ENCODE measurements at places on chromosomes 5 and 9.

- no peak for DNase-seq
Measured at GRCh38 chr5:135053278-135053677, 19.2 kb upstream of the PITX1 start.

- DNase-seq, result no peak
Measured at GRCh38 chr9:18520416-18521047, 46.6 kb downstream of the ADAMTSL1 start.

GRCh38 chr5:125120012-125120411 is 373.6 kb upstream of the ZNF608 start:
- DNase-seq, result no peak

DNA sequence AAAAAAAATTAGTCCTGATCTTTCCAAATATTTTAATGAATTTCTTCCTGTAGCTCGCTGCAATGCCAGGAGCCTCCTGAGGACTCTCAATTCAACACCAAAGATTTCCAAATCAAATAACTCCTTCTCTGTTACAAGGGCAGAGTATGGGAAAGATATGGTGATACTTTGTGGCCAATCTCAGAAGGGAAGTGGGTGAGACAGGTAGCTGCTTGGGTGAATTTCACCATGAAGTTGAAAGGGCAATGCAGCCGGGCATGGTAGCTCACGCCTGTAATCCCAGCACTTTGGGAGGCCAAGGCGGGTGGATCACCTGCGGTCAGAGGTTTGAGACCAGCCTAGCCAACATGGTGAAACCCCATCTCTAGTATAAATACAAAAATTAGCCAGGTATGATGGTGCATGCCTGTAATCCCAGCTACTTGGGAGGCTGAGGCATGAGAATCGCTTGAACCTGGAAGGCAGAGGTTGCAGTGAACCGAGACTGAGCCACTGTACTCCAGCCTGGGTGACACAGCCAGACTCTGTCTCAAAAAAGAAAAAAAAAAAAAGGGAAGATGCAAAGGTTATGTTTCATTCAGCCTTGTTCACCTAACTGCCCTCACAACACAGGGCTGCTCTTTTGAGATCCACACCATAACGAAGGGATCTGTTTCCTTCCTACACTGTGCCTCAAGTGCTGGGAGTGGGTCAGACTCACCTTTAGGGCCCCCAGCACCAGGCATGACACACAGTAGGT is 58.6 kb downstream of the PTPN3 start:
- DNase-seq, result no peak

- no peak for DNase-seq
Measured at GRCh38 chr5:169013846-169014245, 287.1 kb downstream of the SLIT3 start.

GRCh38 chr5:160970605-160971191 is 118.7 kb upstream of the ATP10B start:
- DNase-seq, result no peak

DNA sequence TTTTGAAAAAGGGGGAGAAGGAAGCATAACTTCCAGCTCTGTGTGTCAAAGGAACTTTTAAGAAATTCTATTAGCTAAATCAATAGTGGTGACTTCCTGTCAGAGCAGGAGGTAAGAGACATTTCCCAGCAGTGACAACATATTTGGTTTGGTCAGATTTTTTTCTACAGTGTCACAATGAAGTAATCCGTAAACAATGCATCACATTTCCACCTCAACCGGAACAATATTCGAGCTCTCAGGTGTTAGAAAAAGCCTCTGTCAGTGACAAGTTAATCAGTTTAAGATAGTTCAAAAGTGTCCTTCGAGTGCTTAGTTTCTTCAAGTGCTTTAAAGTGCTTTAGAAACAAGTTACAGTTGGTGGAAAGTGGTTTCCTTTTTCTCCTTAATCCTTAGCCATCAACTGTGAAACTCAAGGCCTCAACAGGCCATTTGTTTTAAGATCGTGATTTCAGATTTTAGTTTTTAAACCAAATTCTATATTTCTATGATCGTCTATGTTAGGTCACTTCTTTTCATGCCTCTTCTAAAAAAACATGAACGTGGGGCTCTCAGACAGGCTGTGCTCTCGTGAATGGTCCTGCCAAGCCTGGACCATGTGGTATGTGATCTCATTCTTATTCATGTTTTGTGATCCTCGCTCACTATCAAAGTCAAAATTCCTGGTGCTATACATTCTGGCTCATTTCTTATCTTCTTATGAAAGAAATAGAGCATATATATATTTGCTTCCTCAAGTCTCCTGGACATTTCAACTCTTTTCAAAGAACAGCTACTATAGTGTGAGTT is 181.9 kb upstream of the HMHB1 start:
- no peak for DNase-seq

- no peak for DNase-seq
Measured at GRCh38 chr5:35672995-35673394, 55.3 kb downstream of the SPEF2 start.

DNA sequence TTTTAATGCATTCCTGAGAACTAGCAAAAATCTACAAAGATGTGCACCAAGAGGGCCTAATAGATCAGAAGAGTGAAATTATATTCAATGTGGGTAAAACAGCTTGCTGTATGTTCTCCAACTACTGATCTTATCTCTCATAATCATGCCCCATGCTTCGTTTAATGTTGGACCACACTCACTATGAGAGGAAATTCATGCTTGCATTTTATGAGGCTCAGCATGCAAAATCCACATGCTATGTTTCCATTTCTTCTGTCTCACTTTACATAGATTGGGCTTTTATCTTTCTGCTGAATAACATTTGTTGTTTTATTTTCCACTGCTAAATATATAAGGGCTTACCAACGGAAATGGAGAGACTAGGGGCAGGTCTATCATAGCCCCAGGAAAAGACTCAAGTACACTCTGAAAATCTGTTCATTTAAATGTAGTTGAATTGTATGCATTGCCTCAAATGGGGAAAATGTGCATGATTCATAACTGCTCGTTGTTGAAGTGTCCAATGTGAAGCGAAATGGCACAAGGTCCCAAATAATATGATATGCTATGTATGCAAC is 474.2 kb downstream of the EFNA5 start:
- no peak for DNase-seq

- DNase-seq, result peak; percentile 37
Measured at GRCh38 chr5:76542887-76543690, 80.1 kb downstream of the F2RL2 start.

- DNase-seq, result no peak
Measured at GRCh38 chr9:127647451-127647850, 35.4 kb downstream of the STXBP1 start.

- no peak for DNase-seq
Measured at GRCh38 chr5:82045554-82046275, 73.9 kb downstream of the ATG10 start.

- DNase-seq, result no peak
Measured at GRCh38 chr9:128999581-129000206, 28.4 kb downstream of the SH3GLB2 start.

DNA sequence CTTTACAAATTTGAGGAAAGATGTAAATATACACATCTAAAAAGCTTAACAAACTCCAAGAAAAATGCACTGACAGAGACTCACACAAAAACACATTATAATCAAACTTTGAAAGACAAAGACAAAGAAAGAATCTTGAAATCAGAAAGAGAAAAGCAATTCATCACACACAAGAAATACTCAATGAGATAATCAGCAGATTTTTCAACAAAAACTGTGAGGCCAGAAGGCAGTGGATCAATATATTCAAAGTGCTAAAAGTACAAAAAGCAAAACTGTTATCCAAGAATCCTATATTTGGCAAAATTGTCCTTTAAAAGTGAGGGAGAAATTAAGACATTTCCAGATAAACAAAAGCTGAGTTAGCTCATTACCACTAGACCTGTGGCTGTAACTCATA is 6.1 kb downstream of the TPD52L3 start:
- DNase-seq, result no peak

DNA sequence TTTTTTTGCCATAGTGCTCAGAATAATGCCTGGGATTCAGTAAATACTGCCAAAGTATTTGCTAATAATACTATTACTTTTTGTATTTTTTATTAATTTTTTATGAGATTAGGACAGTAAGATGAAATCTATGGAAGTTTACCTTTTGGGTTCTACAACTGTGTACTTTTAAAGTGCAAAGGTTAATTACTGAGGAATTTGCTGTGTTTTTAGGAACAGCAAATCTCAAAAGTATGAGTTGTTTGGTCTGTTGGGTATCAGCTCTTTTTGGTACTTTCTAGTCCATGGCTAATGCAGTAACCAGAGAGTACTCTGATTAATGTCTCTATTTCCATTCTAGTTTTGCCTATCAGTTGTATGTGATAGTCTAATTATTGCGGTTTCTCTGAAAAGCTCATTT is 5.1 kb downstream of the HSPA4 start:
- no peak for DNase-seq

- no peak for DNase-seq
Measured at GRCh38 chr5:80504833-80505232, 16.9 kb downstream of the FAM151B start.

DNA sequence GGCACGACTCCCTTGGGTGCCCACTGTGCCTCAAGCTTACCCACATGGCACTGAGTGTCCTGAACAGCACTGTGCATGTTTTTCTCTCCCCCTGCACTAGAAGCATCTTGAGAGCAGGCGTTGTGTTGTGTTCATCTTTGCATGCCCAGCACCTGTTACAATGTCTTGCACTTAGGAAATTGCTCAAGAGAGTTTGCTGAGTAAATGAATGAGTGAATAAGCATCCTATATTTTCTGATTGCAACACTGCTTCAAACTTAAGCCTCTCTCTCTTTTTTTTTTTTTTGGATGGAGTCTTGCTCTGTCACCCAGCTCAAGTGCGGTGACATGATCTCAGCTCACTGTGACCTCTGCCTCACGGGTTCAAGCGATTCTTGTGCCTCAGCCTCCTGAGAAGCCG is 94.5 kb downstream of the LMNB1 start:
- no peak for DNase-seq

DNA sequence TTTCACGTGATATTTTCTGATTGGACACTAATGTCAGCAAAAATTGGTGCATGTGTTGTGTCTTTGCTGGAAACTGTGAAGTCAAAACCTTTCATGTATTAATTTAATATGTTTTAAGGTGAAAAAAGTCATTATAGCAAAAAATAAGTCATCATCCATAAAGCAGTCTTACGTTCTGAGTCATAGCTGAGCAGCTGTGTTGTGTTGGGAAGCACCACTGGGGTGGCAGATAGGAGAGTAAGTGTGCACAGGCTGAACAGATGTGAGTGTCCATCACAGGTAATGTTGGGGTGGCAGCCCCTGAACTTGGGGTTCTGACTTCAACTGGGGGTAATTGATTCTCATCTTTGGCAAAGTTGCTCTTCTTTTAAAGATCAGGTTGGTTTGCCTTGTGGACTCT is 156.8 kb downstream of the NXNL2 start:
- DNase-seq, result no peak

DNA sequence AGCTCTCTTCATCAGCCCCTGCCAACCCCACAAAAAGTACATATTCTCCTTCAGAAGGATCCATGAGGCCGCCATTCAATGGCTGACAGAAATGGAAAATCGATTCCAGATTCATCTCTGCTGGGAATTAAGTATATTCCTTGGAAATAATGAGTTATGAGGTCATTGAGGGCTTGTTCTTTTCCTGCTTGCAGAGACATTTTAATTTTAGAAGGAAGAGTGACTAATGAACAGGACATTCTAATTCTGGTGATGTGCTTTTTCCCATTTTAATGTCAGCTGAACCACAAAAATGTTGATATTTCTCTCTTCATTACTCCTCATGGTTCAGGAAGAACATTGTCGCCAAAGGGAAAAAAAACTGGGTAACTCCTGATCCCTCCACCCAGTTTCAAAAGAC is 314.0 kb downstream of the PIK3R1 start:
- DNase-seq, result no peak

GRCh38 chr9:81592887-81593266 is 96.5 kb downstream of the TLE1 start:
- DNase-seq, result no peak

DNA sequence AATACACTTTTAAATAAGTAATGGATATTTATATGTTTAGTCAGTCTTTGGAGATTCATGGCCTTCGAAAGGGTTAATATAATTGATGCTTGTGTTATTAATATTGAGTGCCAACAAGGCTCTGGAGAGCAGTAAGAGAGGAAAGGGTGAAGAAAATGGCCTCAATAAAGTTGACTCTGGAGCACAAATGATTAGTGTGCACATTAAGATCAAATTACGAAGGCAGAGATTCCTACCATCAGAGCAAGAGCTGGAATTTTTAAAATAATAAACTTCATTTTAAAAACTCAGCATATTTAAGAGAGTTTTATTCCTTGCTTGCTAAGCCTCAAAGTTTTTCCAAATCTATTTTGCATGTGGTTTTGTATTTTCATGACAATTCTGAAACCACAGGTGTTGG is 14.8 kb downstream of the SLC44A1 start:
- DNase-seq, result no peak

GRCh38 chr9:128414461-128414860 is 6.2 kb upstream of the CERCAM start:
- DNase-seq, result no peak

GRCh38 chr9:109640580-109641371 is 139.2 kb upstream of the PALM2AKAP2 start:
- no peak for DNase-seq

- no peak for DNase-seq
Measured at GRCh38 chr5:151708126-151708525, 21.4 kb upstream of the SPARC start.

DNA sequence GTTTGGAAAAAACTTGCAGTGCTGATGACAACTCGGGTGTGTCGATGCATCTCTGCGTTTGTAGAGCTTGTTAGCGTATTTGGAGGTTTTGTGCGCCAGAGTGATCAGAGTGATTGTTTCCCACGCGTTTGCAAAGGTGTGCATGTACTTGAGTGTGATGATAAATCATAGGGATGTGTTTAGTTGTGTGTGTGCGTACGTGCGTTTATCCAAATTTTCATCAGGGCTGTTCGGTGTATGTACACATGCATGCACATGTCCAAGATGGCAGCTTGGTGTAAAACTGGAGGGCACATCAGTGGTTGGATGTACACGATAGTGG is 248 bp upstream of the C1QTNF2 start:
- no peak for DNase-seq

DNA sequence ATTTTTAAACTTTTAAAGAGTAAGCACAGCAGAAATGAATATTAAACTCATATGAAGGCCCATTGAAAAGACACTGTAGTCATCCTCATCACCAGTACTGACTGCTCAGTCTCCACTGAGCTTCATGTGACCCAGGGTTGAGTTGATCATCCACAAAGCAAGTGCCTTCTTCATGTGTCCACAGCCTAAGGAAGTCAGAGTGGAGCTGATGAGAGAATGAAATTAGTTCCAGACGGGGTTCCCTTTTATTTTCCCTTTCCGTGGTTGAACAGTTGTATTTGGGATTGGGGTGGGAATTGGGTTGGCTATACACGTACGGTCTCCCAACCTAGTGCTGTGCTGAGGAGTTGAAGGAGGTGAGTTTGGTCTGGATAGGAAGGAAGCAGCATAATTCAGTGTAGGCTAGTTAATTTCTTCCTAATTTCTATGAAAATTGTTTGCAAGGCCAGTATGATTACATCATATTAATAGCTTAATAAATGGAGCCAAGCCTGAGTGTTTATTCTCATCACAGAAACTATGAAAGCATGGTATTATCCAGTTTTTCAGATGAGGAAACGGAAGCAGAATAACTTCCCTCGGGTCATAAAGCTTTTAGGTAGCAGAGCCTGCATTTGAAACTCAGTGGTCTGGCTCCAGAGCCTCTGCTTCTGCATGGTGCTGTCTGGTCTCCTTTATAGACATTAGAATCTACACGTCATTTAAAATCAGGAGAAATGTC is 103.9 kb upstream of the DMRT1 start:
- DNase-seq, result no peak

GRCh38 chr5:10124287-10124686 is 125.4 kb downstream of the ATPSCKMT start:
- DNase-seq, result no peak

GRCh38 chr5:24855485-24855884 is 210.7 kb upstream of the CDH10 start:
- DNase-seq, result no peak

GRCh38 chr5:127320032-127320965 is 29.7 kb downstream of the MEGF10 start:
- DNase-seq, result no peak
